Hematopoietic multipotent progenitor cell treated with erythropoietin and hydrocortisone succinate and interleukin-3 and kit ligand, for 17 days (in vitro differentiated cells): ENCODE measurements at places on chromosomes 4 and X.

DNA sequence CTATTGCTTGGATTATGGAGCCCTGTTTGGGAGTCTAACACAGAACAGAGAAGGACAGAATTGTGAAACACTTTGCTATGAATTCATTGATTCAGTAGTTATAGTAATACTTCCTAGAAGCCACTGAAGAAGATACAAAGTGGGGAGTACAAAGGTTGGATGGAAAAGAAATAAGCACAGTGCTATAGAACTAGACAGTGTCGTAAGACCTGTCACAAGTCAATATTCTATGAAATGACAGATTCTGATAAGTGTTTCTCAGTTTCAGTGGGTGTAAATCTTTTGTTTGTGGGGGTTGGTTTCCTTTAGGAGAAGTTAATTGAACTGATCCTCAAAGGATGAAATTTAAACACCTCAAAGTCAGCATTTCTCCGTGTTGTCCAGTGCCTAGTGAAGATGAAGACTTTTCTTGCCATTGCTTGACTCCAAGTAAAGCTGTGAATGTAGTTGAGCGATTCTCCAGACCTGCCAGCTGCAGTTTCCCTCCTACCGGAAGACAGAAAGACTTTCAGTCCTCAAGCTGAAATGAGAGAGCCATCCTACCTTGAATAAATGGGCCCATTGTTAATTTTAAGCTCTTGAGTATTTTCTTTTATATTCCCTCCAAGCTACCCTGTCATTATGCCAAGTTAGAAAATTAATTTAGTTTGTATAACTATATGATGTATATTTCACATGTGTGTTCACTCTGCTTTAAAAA, 7.9 kb downstream of the PDLIM5 start:
- DNase-seq: no peak

DNA sequence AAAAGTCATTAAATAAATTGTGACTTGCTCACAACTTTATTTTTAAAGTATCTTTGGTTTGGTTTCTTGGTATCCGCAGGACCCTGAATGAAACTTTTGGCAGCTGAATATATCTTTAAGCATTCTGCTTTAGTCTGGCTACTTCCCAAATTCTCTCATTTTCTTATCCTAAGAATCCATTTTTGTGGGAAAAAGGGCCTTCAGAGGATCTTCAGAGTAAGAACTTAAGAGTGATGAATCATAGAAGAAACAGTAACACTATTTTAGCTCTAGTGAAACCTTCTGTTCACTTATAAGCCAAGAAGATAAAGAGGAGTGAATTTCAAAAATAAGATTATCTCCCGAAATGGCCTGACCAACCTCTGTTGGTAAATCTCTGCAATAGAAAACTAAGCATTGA, 540.6 kb upstream of the MAGEB18 start:
- DNase-seq: no peak

DNA sequence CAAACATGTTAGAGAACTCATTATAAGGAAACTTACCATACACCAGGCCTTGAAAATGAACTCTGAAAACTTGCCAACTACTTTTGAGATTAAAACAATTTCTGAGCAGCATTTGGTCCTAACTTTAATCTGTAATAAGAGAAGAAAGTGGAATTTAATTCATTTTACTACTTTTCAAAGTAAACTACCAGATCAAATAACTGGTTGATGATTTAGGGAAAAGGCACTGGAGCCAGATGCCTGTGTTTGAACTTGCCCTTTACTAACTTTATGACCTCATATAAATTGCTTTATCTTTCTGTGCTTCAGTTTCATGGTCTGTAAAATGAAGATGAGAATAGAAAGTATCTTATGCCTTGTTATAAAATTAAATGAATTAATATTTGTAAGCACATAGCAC, 159.9 kb upstream of the PCDH18 start:
- DNase-seq: no peak

DNA sequence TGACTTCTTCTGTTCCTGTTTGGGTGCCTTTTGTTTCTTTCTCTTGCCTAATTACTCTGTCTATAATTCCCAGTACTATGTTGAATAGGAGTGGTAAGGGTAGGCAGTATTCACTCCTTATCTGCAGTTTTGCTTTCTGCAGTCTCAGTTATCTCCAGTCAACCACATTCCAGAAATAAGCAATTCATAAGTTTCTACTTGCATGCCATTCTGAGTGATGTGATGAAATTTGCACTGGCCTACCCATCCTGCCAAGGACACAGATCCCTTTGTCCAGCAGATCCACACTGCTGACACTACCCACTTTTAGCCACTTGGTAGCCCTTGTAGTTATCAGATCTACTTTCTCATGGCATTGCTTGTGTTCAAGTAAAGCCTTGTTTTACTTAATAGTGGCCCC, 971.6 kb upstream of the INTU start:
- no peak for DNase-seq

- no peak for DNase-seq
Measured at GRCh38 chr4:42555828-42556227, 101.1 kb downstream of the ATP8A1 start.

DNA sequence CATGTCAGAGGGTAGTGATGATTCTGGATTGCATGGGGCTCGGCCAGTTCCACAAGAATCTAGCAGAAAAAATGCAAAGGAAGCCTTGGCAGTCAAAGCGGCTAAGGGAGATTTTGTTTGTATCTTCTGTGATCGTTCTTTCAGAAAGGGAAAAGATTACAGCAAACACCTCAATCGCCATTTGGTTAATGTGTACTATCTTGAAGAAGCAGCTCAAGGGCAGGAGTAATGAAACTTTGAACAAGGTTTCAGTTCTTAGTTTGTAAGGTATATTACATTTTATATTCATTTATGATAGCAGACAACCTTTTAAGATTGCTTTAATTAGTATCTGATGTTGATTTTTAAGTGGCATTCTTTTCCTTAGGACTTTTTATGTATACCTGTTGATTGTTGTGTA, 24.2 kb downstream of the REST start:
- no peak for DNase-seq

GRCh38 chr4:8570201-8570600, 10.0 kb upstream of the GPR78 start:
- no peak for DNase-seq

DNA sequence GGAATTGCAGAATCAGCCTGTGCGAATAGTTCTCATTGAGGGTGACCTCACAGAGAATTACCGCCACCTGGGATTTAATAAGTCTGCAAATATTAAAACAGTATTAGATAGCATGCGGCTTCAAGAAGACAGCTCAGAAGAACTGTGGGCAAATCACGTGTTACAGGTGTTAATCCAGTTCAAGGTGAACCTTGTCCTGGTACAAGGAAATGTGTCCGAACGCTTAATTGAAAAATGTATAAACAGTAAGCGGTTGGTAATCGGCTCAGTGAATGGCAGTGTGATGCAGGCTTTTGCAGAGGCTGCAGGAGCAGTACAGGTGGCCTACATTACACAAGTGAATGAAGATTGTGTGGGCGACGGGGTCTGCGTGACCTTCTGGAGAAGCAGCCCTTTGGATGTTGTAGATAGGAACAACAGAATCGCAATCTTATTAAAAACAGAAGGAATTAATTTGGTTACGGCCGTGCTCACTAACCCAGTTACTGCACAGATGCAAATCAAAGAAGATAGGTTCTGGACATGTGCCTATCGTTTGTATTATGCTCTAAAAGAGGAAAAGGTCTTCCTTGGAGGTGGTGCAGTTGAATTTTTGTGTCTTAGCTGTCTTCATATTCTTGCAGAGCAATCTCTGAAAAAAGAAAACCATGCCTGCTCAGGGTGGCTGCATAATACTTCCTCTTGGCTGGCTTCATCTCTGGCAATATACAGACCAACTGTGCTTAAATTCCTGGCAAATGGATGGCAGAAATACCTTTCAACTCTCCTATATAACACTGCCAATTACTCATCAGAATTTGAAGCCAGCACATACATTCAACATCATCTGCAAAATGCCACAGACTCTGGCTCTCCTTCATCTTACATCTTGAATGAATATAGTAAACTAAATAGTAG, 10.7 kb downstream of the BBS12 start:
- DNase-seq: no peak

DNA sequence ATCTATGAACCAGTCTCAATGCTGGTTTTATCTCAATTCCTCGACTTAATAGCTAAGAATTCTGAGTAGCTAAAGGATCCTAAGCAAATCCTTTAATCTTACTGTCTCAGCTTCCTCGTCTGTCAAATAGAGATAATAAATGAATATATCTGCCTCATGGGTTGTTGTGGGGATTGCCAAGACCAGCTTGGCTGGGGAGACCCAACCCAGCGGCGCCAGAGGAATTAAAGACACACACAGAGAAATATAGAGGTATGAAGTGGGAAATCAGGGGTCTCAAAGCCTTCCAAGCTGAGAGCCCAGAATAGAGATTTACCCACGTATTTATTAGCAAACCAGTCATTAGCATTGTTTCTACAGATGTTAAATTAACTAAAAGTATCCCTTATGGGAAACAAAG, 41.9 kb downstream of the SLC34A2 start:
- DNase-seq: no peak

DNA sequence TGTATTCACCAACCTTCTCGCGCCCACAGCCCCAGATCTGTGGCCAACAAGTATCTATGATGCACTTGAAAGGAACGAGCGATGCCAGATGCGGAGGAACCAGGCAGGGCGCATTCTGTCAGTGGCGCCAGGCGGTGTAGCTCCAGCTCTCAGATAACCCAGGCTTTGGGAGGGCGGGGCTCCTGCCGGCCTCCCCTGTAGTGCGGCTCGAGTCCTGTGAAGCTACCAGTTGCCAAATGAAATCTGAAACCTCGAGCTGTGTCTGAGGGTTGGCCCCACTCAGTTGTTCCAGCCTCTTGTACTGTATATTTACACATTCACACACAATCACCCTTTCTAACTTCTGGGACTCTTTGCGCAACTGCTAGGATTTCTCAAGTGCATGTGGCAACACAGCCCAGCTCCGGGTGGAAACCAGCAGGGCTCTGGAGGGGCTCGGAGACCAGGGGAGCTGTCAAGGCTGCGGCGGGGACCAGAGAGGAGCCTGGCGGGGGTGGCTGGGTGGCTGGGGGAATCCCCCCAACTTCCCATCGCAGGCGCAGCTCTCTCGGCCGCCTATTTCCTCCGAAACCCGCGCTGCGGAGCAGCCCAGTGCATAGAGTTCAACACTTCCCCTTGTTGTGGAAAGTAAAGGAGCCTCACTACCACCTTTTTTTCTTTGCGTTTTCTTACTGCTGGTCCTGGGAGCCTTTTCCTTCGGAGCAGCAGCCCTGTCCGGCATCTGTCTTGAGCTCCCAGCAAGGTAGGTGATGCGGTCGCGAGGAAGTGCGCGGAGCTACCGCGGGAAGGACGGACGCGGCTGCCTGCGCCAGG, at the start of gene ARHGAP24:
TSS of gene ARHGAP24 (plus strand) at position 333 of the 813 bp plus-strand sequence.
- no peak for DNase-seq

- DNase-seq: no peak
Measured at GRCh38 chrX:78708262-78708661, 39.3 kb upstream of the LPAR4 start.

- DNase-seq: no peak
Measured at GRCh38 chr4:101801958-101802357, 11.4 kb downstream of the BANK1 start.

GRCh38 chr4:25068386-25068785, 37.6 kb upstream of the LGI2 start:
- DNase-seq: no peak

GRCh38 chr4:110886270-110886669, 263.4 kb upstream of the PITX2 start:
- no peak for DNase-seq

- DNase-seq: no peak
Measured at GRCh38 chr4:147057611-147058190, 112.0 kb upstream of the TTC29 start.

DNA sequence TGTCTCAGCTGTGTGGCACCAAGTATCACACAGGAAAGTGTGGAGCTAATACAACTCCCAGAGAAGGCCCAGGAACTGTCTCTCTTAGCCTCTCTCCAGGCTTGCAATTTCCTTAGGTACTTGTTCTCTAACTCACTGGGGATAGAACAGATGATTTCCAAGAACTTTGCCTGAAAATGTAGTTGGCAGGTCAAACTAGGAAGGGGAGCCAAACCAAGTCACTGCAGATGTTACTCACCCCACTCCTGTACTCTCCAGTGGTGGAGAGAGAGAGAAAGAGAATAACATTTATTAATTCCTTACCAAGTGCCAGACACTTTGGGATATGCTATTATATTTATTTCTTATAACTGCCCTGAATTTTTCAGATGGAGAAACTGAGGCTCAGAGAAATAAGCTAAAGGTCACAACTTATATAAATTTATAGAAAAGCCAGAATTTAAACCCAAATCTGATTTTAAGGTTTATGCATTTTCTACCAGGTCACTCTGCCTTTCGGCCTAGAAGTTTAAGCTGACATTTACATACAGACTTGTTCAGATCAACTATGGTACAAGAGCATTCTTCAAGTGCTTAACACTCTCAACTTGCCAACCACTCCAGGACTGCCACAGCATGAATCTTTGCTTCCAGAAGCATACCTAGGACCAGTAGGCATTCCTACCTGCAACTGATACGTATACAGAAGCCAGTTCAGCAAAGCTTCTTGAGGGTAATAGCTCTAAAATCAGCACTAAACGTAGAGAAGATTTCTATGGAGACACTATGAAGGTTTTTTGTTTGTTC, 248.6 kb upstream of the ETNPPL start:
- DNase-seq: no peak

DNA sequence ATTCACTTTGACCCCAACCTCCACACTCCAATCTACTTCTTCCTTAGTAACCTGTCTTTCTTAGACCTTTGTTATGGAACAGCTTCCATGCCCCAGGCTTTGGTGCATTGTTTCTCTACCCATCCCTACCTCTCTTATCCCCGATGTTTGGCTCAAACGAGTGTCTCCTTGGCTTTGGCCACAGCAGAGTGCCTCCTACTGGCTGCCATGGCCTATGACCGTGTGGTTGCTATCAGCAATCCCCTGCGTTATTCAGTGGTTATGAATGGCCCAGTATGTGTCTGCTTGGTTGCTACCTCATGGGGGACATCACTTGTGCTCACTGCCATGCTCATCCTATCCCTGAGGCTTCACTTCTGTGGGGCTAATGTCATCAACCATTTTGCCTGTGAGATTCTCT, 344 bp downstream of the OR13H1 start:
- no peak for DNase-seq

DNA sequence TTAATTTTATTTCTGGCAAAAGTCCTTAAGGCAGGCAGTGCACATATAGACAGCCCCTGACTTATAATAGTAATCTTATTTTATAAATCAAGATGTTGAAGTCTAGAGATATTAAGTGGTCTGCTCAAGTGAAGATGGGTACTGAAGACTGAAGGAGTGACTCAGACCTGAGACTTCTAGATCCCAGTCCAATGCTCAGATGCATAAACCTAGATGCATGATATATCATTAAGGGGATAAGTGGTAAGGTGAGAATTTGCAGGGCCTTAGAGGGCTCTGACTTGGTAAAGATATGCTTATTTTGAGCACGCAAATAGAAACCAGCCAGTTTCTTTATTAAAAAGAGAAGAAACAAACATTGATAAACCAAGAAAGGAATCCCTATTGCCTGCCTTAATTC, 42.9 kb downstream of the SLC9A7 start:
- DNase-seq: no peak

GRCh38 chr4:69096810-69097209, 536 bp downstream of the UGT2B7 start:
- no peak for DNase-seq

GRCh38 chrX:50483283-50483682, 12.7 kb upstream of the DGKK start:
- no peak for DNase-seq
